NCI-H146 (cell line): ENCODE measurements at places on chromosomes 5 and 9.

- DNase-seq = no peak
Measured at GRCh38 chr5:93600409-93601070, 17.5 kb downstream of the NR2F1 start.

DNA sequence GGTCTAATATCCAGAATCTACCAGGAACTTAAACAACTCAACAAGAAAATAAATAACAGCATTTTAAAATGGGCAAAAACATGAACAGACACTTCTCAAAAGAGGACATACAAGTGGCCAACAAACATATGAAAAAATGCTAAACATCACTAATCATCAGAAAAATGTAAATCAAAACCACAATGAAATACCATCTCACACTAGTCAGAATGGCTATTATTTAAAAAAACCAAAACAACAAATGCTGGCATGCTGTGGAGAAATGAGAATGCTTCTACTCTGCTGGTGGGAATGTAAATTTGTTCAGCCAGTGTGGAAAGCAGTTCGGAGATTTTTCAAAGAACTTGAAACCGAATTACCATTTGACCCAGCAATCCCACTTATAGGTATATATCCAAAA, 63.1 kb downstream of the ADAMTS6 start:
- no peak for DNase-seq

GRCh38 chr5:72860499-72860898, 44.0 kb downstream of the TNPO1 start:
- DNase-seq = no peak

DNA sequence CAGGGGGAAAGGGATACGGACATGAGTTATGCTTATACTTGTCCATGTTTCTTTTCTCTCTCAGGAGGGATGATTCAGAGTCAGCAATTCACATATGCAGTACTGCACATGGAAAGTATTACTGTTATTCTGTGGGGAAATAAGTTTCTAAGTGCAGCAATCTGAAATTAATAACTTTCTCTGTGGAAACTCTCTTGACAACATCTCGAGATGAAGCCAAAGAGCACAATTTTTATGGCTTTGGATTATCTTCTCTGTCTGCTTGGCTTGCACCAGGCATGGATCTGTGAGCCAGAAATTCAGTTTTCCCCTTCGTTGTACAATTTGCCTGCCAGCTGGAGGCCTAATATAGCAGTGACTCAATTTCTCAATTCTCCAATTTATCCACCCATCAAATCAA, 2.5 kb upstream of the NDFIP1 start:
- no peak for DNase-seq

GRCh38 chr9:98031169-98031568, 25.4 kb upstream of the NANS start:
- DNase-seq = no peak
